ENCODE measurements at places on chromosomes 7 and 10.

DNA sequence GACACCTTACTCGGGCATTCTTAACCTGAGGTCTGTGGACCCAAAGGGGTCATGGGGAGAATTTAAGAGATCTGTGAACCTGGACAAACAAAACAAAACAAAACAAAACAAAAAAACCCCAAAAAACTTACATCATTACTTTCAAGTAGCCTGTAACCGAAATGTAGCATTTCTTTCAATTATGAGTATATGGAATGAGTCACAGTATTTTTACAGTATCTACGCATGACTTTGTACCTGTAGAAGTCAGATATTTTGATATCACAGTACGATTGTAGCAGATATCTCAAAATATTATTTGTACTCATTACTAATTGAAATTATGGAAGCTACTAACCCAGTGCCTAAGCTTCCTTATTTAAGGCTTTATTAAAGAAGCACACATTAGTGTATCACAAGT is 210.2 kb downstream of the JAZF1 start:
- no peak for DNase-seq

- no peak for DNase-seq
These were observed 30.6 kb downstream of the SEC61G start for GRCh38 chr7:54728411-54728810.

- DNase-seq: no peak
These were observed 651.1 kb downstream of the SORCS1 start for GRCh38 chr10:106513352-106513771.

DNA sequence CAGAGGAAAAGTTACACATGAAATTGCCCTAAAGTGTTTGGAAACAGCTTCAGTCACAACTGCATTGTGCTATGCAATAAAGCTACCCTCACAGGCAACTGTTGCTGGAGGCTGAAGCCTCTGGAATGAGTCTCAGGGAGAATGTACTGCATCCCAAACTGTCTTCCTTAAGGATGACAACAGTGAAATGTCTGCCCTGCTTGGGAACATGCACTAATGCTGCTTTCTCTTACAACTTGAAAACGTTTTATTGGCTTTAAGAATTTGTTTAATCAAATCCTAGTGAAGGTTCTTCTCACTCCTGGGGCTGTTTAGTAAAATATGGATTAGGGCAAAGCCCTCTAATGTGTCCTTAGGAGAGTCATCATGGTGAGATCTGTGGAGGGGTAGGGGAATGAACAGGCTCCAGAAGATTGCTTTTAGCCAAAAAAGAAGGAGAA is 215.4 kb downstream of the TWIST1 start:
- DNase-seq: peak; percentile 23

DNA sequence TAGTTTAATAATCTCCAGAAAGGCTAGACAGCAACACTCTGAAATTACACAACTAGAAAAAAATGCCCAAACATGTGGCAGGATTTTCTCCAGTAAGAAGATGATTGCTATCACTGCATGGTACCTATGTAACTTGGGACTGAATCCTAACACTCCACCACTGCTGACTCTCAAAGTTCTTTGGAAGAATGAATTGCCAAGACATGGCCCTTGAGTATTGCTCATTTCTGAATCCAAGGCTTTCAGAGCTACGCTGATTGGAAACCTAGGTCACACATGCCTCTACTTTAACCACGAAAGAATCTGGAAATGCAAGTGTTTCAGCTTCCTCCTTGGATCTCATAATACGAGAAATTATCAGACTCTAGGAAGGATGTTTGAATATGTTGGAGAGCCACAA is 167.5 kb upstream of the CELF2 start:
- DNase-seq: no peak

- DNase-seq: peak; percentile 59
These were observed 69.1 kb upstream of the MXI1 start for GRCh38 chr10:110138197-110138812.

DNA sequence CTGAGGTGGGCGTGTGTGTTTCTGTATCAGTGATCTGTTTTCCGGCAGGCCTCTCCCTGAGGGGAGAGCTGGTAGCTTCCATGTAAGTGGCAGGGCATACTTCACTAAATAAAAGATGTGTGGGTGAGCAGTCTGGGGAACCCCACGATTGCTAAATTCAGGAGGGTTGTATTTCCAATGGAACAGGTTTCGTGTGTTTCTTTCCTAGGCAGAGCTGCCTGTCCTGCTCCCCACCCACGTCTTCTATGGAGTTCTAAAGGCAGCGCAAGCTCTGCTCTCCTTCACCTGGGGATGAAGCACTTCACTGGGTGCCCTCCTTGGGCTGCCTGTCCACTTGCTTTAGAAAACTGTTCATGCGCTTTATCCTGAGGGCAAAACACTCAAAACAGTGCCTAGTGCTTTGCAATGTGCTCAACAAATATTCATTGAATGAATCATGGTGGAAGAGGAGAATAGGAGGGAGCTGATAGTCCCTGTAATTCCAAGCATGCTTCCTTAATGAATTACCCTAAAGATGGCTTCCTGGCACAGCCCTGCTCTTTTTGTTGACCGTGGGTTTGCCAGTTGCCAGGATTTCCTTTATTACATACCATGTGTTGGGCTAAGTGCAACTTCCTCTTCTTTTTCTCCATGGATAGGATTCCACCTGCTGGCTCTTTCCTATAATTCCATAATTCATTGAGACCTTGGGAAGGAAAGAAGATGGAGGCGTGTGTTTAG is 50.6 kb upstream of the SRPK2 start:
- peak; percentile 90 for DNase-seq

- peak; percentile 48 for DNase-seq
These were observed 38.7 kb downstream of the CDK6 start for GRCh38 chr7:92797693-92798092.

DNA sequence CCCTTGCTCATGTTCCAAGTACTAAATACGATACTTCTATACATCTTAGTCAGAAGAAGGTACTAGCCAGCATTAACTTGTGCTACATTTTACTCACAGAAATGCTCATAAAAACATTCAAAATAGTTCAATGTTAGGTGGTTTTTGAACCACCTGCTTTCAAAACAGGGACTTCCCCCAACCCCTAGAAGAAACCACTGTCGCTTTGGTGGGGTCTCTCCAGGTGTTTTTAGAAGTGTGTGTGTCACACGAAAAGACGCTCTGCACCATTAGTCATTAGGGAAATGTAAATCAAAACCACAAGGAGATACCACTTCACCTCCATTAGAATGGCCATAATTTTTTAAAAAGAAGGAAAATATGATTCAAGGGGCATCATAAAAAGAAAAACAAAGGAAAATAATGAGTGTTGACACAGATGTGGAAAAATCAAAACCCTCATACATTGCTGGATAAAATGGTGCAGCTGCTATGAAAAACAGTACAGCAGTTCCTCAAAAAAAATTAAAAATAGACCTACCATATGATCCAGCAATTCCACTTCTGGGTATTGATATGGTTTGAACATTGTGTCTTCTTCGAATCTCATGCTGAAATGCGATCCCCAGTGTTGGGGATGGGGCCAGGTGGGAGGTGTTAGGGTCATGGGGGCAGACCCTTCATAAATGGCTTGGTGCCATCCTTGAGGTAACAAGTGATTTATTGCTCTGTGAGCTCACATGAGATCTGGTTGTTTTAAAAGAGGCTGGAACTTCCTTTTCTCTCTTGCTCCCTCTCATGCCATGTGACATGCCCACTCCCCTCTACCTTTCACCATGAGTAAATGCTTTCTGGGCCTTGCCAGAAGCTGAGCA is 74.2 kb downstream of the MALSU1 start:
- peak; percentile 39 for DNase-seq

DNA sequence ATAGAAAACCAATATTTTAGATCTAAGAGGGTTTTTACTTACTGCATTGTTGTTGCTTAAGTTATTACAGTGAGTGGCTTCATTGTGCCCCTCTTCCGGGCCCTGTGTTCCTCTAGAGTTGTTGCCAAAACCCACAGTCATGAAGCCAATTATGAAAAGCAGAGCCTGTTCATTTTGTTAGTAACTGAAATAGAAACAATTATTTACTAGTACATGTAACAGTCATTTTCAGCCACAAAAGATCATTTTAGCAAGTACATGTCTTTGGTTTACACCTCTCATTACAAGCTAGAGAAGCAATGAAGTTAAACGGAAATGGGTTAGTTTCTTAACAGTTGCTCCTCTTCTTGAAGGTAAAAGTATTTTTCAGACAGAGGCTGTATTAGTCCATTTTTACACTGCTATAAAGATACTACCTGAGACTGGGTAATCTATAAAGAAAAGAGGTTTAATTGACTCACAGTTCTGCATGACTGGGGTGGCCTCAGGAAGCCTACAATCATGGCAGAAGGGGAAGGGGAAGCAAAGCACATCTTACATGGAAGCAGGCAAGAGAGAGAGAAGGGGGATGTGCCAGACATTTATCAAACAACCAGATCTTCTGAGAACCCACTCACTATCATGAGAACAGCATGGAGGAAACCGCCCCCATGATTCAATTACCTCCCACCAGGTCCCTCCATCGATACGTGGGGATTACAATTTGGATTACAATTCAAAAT is 380.5 kb downstream of the SFMBT2 start:
- DNase-seq: no peak

- no peak for DNase-seq
These were observed 51.4 kb upstream of the SLC29A3 start for GRCh38 chr10:71267508-71268240.

- DNase-seq: peak; percentile 84
These were observed 2.8 kb upstream of the PPP1R3C start for GRCh38 chr10:91635401-91636400.

GRCh38 chr7:141415999-141416398 is 135.2 kb upstream of the AGK start:
- no peak for DNase-seq

DNA sequence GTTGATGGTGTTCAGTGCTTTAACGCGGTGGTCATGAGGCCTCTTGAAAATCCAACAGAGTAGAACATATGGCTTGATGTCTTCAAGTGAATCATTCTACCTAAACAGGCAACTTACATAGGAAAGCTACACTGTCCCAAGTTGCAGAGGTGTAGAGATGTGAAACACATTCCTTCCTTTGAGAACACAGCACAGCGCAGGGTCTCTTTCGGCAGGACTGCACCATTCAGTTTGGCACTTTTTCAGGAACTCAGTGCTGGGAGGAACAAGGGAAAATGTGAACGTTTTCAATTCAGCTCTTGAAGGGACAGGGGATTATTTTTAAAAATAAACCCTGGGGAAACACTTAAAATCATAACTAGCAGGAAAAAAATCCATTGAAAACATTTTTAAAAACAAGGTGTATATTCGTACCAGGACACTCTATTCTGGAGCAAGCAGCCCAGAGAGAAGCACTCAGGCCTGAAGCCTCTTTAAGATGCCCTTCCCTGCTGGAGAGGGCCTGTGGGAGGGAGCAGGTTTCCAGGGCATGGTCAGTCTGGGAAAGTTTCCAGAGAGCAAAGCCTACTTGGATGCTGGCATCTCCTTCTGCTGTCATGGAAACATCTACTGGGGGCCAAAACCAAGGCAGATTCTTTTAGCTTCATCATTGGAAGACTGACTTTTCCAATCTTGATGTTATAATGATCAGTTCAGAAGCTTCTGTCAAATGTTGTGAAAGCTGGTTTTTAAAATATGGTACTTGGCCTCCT is 60.4 kb upstream of the NPVF start:
- DNase-seq: no peak

DNA sequence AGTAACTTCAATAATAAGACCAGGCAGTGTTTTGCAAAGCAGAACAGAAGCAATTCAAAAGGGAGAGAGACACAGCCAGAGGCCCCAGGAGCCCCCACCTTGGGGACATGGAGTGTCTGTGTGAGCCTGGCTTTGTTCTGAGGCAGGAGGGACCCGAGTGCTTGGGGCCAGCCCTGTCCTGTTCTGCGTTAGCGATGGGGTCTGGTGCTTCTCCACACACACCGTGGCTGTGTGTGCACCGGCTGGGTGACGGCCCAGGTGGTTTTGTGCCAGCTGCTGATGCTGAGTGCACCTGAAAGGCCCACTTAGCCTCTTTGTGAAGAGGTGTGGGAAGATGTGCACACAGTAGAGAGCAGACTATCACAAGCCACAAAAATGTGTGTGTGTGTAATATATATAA is 468.9 kb downstream of the DNAJB6 start:
- DNase-seq: no peak

DNA sequence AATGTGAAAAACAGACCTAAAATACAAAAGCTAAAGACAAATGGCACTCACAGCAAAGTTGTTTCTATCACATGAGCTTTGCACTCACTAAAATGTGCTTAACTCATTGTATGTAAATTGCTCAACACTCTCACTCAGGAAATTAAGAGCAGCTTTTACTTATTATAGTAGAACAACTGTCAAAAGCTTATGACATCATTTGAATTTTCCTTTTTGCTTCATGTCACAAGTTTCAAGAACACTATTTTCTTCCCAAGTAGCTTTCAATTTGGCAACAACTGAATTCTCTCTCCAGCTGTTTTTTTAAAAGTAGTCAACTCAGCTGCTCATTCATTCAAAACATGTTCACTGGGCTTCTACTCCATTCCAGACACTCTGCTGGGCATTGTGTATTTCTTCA is 46.9 kb downstream of the ATE1 start:
- DNase-seq: peak; percentile 19

DNA sequence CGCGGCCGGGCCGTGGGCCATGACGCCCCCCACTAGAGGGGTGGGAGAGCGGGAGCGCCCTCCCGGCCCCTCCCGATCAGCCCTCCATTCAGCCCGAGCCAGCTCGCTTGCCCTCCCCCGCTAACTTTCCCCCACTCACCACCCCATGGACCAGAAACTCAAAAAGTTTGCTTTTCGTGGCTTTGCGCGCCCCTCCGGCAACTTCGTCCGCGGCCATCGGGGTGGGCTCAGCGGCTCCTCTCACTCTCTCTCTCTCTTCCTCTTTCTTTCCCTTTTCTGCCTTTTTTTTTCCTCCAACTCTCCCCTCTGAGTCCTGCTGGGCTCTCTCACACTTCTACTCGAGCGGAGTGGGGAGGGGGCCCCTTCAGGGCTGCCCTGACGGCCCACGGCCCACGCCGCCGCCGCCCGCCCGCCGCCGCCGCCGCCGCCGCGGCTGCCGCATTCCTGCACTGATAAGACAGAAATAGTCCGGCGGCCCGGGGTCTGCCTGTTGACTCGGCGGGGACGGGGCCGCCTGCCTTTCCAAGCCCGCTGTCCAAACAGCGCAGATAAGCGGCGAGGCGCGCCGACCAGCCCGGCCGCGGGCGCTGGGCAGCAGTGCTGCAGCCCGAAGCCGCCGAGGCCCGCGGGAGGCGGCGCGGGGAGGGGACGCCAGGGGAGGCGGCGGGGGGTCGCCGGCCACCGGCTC is at the start of gene SMARCD3:
SMARCD3 (minus strand) TSS at position 349 of the 688 bp plus-strand sequence; CDS start at position 217, 132 bp downstream.
- DNase-seq: peak; percentile 76

- peak; percentile 49 for DNase-seq
These were observed 151.6 kb downstream of the SND1 start for GRCh38 chr7:127803626-127804025.

- DNase-seq: peak; percentile 29
These were observed 99.6 kb upstream of the ANLN start for GRCh38 chr7:36289833-36290661.

- peak; percentile 55 for DNase-seq
These were observed 110.1 kb upstream of the KLF6 start for GRCh38 chr10:3895045-3895631.

DNA sequence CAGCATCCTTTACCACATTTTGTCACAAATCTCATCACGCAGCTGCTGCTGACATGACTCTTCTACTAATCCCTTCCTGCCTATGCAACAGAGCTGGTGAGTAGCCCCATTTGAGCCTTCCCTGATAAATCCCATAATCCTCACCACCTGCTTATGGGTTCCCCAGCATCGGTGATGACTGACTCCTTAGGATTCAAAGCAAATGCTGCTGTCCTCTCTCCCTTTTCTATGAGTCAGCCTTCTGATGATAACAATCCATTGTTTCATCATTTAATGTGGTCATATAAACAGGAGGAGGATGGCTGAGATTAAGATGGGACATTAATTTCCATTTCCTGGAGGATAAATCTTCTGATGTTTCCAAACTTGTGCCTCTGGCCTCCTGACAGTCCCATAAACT is 73.4 kb downstream of the SORCS1 start:
- DNase-seq: no peak
